ENCODE measurements at places on chromosomes 1 and 21. TPM values are rescaled to one million over a fixed set of nuclear protein-coding genes. Genes with fewer than 3 reads are reported as not detected.

The CRB1 gene
- not detected for total RNA-seq

The RNU1-1 gene
- 1,382 TPM for total RNA-seq

DNA sequence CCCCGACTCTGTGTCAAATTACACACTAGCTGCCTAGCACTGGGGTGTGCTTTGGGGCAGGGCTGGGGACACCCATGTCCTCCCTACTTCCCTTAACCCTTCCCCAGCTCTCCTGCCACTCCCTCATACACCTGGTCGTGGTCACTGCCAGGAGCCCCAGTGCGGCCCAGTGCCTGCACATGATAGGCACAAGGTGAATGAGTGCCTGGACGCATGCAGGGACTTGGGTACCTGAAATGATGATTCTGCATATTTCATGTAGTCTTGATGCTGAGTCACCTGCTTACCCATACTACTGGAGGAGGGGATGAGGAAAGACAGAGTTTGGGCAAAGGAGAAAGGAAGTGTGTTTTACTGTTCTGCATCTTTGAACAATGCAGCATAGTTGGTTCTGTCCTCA is 1.5 kb upstream of the VANGL2 start:
- no peaks in the 10 kb centered on the region for H3K36me3 ChIP-seq
- no peak for DNase-seq
- H3K27ac ChIP-seq = no peak overlapping the region
- no peaks in the 10 kb centered on the region for H3K4me1 ChIP-seq
- H3K4me3 ChIP-seq = no peak overlapping the region

DNA sequence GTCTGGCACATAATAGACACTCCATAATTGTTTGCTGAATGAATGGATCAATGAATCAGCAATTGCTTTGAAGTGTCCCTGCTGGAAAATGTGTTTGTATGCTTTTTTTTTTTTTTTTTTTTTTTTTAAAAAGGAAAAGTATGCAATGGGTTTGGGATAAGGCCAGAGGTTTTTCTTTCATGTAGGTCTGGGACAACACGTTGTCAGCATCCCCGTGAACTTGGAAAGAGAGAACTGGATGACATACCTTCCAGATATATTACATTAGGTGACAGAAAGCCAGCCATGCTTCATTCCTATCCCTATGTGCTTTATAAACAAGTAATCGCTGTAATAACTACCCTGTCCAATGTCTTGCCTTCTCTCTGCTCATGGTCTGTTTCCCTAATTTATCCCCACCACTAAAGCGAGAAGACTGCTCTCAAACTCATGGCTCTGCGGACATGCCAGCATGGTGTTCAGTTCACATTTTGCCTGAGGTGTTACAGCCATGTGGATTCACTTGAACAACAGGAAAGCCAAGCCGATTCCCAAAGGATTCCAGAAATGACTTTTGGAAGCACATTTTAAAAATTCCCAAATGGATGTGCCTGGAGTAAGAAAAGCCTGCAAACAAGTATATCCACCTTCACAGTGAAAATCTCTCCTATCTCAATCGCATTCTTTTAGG is 34.8 kb upstream of the GREM2 start:
- H3K4me3 ChIP-seq = no peak overlapping the region
- no peak for DNase-seq
- no peaks in the 10 kb centered on the region for H3K4me1 ChIP-seq
- no peak overlapping the region for H3K27ac ChIP-seq
- H3K36me3 ChIP-seq = no peaks in the 10 kb centered on the region

DNA sequence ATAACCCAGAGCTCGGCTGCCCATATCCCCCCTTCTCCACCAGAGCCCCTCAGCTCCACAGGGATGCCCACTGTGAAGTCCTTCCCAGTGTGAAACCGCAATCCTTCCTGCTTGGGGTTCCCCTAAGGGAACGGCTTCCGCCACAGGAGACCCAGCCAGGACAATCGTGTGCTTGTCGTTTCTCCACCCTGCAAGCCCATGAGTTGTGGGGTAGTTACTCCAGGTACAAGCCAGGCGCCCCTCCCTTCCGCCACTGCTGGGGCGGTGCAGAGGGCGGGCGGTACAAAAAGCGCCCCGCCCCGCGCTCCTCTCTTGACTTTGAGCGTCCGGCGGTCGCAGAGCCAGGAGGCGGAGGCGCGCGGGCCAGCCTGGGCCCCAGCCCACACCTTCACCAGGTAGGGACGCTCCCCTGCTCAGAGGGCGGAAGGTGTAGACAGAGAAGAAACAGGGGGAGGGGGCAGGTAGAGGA is at the start of gene TINAGL1:
TINAGL1 (plus strand) TSS at position 315 of the 469 bp plus-strand sequence. CDS start 634 bp downstream, outside the sequence.
- H3K27ac ChIP-seq = no peak within 1 kb of the TSS
- no peaks in the 10 kb centered on the region for H3K27me3 ChIP-seq
- H3K4me1 ChIP-seq = peaks cover 53% of the 10 kb centered on the region
- DNase-seq = no peak
- no peak within 1 kb of the TSS for H3K4me3 ChIP-seq

DNA sequence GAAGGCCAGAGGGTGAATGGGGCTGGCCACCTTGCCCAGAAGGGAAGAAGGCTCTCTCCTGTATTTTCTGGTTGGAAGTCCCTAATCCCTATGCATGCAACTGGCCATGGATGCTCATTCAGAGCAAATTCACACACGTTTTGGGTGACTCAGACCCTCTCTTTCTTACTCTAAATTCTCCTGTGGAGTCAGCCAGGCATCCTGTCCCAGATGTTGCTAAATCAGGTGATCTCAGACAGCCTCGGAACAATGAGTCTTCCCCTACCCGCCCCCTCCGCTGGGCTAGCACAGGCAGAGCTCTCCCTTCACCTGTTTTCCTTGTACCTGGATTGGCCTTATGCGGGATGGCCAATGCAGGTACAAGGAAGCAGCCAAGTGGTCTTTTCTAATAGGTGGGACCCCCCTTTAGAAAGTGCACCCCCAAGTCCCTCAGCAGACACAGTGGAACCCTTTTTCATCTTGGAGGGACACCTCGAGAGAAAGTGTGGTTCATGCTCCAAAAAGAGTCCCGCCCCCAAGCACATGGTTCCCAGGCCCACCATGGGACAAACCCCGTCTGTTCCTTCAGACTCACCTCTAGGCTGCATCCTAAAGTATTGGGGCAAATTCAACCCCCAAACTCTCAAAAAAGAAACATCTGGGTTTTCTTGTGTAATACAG is 8.6 kb downstream of the S100A6 start:
- no peaks in the 10 kb centered on the region for H3K36me3 ChIP-seq
- peaks cover 42% of the 10 kb centered on the region for H3K4me1 ChIP-seq
- 0 out of 2 replicates have a peak overlapping the region, but pooled peaks have one; percentile 6 for H3K27ac ChIP-seq
- DNase-seq = no peak
- no peak overlapping the region for H3K4me3 ChIP-seq

GRCh38 chr1:228957535-228957934 is 222.3 kb downstream of the RHOU start:
- H3K27me3 ChIP-seq = no peaks in the 10 kb centered on the region
- H3K27ac ChIP-seq = no peak overlapping the region
- H3K4me1 ChIP-seq = no peaks in the 10 kb centered on the region
- no peak for DNase-seq

All from HFFc6 (cell line).